ENCODE measurements at places on chromosomes 2 and 18. TPM values are rescaled to one million over a fixed set of nuclear protein-coding genes. Genes with fewer than 3 reads are reported as not detected.

Gene MOCOS
- 5.1 TPM for total RNA-seq

Gene CYP20A1
- 31.0 TPM for total RNA-seq

Gene CXCR1
- total RNA-seq = 21.0 TPM

Gene TPGS2
- 92.3 TPM for total RNA-seq

Gene NAT8
- total RNA-seq = not detected

Gene DNAJC5G
- total RNA-seq = not detected

Gene CTNNA2
- total RNA-seq = 0.17 TPM

Gene FBXO41
- total RNA-seq = 2.4 TPM

Gene STAT4
- total RNA-seq = 4.4 TPM

Gene ZFP36L2
- 72.2 TPM for total RNA-seq

Gene DSC2
- 18.5 TPM for total RNA-seq

Gene PIEZO2
- total RNA-seq = 40.3 TPM

Gene ARMC9
- total RNA-seq = 40.6 TPM

Gene GPR45
- total RNA-seq = not detected

Gene STPG4
- total RNA-seq = 1.0 TPM

Gene ASB18
- not detected for total RNA-seq
